ENCODE measurements at places on chromosomes 6 and 20.

GRCh38 chr6:6565488-6565887 is 23.0 kb upstream of the LY86 start:
- DNase-seq, result no peak

DNA sequence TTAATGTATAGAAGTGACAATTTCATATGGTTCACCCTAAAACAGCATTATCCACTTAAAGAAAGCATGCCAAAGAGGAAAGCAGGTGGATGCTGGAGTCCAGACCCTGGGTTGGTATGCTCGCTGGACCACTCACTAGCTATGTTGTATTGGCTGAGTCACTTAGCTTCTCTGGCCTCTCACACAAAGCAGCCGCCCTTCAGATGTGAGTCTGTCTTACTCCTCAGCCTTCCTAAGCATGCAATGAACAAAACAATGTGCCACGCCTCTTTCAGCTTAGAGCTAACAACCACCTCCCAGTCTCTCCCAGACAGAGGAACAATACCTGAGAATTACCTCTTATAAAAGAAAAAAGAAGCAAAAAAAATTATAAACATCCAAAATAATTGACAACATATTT is 29.4 kb downstream of the SIM1 start:
- DNase-seq, result peak; percentile 24

DNA sequence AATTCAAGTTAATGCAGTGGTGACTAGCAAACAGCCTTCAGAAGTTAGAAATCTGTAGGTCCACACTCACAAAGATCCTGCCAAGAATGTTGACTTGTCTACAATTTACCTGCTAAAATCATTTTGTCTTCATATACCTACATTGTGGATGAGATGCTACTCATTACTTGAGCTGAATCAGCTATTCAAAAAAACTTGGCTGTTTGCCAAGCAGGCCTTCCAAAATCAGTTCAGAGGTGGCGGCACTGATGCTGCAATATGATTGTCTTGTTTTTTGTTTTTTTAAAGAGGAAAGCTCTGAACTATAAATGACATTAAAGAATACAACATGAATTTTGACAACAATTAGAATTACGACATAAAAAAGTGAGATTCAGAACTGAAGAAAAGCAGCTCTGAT is 354.7 kb upstream of the KHDRBS2 start:
- no peak for DNase-seq

- no peak for DNase-seq
Measured at GRCh38 chr6:106398621-106399020, 38.1 kb downstream of the CRYBG1 start.

DNA sequence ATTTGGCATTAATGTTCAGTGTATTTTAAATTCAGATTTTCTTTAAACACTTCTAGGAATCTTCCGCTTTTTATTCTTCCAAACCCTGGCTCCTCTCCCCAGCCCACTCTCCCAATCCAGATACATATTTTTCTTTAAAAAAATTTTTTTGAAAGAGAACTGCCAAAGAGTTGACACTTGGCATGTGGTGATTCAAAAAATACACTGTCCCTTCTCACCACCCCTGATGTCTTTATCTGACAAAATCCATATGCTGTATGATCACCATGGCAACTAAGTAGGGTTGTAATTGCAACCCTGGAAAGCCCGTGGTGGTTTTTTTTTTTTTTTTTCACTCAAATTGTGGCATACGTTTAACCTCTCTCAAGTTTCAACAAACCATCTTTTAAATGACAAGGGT is 355.8 kb upstream of the SASH1 start:
- no peak for DNase-seq

GRCh38 chr20:2380601-2381000 is at the start of gene TGM6:
TSS of gene TGM6 (plus strand) at chr20:2380901. CDS start at chr20:2380969, 68 bp downstream.
- DNase-seq, result no peak

GRCh38 chr6:109325400-109325801 is 56.9 kb downstream of the CD164 start:
- DNase-seq, result no peak

- DNase-seq, result no peak
Measured at GRCh38 chr20:41452226-41452625, 85.6 kb upstream of the EMILIN3 start.

DNA sequence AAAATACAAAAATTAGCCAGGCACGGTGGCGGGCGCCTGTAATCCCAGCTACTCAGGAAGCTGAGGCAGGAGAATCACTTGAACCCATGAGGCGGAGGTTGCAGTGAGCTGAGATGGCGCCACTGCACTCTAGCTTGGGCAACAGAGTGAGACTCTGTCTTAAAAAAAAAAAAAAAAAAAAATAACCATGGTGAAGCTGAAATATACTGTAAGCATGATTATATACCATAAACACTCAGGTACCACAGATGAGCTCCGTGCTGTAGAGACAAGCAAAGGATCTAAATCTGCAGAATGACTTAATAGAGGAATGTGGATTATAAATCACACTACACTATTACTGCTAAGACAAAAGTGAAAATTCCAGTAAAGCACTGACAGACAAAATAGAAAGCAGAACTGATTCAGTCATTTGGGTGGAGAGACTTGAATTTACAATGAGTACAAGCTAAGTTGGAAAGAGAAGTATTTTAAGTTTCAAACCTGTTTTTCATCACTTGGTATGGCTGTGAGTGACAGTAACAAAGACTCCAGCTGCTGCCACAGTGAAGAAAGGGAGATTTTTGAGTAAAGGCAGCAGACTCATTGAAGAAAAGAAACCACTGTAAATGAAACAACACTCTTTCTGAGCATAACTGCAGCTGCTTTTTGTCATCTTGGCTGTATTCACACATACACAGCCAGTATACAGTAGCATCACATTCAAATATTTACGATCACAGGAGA is 322.1 kb downstream of the RNGTT start:
- no peak for DNase-seq

DNA sequence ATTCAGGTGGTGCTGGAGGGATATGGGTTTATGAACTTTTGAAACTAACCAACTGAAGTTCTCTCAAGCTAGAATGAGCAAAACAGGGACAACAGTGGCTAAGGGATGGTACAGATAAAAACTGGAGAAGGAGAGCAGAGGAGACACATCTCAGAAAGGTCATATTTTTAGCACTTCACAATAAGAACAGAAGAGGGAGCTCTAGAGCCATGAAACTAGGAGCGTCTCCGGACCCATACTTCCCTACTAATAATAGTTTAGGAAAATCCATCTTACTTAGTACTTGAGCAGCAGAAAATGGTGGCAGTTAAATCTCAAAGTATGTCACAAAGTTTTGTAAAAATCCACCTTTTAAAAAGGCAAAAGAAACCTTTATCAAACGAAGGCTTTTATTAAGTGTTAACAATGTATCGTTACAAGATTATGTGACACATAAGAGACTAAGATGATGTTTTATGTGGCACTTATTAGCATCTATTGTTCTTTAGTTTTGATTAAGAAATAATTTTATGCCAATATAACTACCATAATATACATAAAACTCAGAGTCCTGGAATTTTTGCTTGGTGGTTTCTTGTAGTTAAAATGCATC is 278.6 kb downstream of the TBC1D32 start:
- peak; percentile 47 for DNase-seq

DNA sequence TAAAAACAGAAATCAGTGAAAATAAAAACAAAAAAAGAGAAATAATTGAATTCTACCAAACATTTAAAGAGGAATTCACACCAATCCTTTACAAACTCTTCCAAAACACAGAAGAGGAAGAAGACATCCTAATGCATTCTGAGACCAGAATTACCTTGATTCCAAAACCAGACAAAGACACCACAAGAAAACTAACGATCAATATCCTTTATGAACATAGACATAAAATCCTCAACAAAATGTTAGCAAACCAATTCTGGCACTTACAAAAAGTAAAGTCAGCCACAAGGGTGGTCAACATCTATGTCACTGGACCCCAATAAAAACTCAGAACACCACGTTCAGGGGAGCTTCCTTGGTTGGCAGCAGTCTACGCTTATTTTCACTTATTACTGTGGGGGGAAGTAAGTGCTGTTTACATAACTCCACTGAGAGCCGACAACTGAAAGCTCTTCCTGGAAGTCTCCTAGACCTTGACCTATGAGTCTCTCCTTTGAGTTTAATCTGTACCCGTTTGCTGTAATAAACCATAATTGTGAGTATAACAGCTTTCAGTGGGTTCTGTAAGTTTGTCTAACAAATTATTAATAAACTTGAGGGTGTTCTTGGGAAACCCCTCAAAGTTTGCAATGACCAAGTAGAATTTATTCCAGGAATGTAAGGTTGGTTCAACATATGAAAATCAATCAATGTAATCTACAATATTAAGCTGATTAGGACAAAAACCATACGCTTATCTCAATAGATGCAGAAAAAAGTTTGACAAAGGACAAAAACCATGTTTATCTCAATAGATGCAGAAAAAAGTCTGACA is 24.5 kb downstream of the GZF1 start:
- no peak for DNase-seq

GRCh38 chr20:5270603-5271002 is 46.2 kb downstream of the PROKR2 start:
- DNase-seq, result no peak

- DNase-seq, result no peak
Measured at GRCh38 chr20:2299301-2299700, 3.5 kb downstream of the TGM3 start.

DNA sequence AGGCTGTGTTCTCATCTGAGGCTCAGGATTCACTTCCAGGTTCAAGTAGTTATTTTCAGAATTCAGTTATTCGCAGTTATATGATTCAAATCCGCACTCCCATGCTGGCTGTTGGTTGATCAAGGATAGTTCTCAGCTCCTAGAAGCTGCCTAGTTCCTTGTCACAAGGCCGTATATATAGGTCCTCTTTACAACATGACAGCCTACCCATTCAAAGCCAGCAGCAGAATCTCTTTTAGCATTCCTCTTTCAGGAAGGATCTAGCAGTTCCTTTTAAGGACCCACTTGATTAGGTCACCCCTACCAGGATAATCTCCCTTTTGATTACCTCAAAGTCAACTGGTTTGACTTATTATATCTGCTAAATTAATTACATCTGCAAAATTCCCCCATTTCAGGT is 23.8 kb upstream of the LAMP5 start:
- DNase-seq, result no peak

- no peak for DNase-seq
Measured at GRCh38 chr20:11174861-11175260, 501.1 kb upstream of the JAG1 start.

- DNase-seq, result no peak
Measured at GRCh38 chr20:44181611-44182010, 5.4 kb downstream of the JPH2 start.

DNA sequence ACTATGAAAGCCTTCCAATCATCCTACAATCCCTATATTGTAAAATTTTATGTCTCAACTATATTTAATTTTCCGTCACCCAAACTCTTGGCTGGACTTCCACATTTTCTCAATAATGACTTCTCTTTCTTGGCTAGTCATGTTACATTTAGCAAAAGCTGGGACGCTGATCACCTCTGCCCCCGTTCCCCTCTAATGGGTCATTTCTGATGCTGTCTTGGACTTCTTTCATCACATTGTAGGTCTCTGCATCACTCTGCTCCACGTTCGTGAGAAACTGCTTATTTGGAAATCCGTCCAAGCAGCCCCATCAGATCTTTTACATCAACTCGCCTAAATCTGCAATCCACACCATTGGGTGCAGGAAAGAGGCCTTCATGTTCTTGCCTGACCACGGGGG is 203.8 kb downstream of the MYLK4 start:
- no peak for DNase-seq

DNA sequence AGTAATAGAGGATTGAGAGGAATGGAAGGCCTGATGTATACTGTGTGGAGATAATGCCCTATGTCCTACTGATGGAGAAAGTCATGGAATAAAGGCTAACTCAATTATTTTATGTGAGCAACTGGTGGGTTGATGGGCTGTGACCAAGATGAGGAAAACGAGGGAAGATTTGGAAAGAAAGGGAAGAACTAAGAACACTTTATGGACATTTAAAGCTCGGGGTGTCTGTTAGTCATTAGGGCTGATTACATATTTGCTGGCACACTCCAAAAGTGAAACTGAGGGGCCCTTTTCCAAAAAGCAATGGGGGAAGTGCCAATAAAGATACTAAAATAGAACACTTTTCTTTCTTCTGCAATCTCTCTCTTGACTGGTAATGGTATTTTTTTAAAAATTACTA is 439.5 kb downstream of the PLCB1 start:
- no peak for DNase-seq

- DNase-seq, result no peak
Measured at GRCh38 chr6:129908858-129909257, 47.7 kb upstream of the TMEM244 start.

DNA sequence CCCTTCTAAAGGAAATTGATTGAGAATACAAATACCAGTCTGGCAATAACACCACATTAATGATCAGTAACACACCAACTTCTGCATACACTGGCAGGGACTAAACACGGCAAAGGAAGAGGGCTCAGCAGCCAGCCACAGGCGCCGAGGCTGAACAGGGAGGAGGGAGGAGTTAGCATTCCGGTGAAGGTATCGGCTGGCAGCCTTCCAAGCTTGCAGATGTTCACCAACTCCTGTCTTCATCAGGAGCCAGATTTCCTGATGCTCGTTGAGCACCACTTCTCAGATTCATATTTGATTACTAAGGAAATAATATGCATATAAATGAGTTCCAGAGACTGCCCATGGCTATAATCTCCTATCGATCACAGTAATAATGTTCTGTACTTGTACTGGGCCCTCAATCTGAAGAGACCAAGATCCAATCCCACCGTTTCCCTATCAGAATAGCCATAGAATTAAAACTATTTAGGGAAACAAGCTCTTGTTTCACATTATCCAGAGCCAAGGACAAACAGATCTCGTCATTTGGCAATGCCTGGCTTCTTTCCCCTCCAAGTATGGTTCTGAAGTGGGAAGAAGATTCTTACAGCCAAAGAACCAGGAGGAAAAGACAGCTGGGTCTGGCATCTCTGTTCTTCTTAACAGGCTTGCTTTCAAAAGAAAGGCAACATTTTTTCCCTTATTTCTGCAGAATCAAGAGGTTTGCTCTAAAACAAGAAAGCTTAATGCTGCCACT is 42.2 kb downstream of the GFOD1 start:
- peak; percentile 61 for DNase-seq

GRCh38 chr6:27616328-27617045 is 143.6 kb upstream of the ZNF184 start:
- DNase-seq, result no peak

DNA sequence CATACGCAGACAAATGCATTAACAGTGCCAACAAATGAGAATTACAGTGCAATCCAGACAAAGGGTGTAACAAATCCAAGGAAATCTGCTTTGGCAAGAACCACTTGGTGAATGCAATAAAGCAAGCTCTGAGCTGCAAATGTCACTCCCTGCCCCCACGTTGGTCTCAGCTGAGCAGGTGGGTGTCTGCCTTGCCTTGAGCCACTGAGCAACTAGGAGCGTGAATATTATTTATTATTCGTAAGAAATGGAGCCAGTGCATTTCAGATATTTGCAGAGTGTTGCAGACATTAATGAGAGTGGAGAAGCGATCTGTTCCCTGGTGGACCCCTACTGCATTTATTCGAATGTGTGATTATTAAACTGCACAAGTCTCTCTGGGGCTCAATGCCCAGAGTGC is 36.6 kb upstream of the F13A1 start:
- no peak for DNase-seq

- DNase-seq, result no peak
Measured at GRCh38 chr6:56899311-56899710, 55.6 kb upstream of the BEND6 start.

GRCh38 chr6:15950962-15951569 is 177.8 kb upstream of the MYLIP start:
- no peak for DNase-seq

- no peak for DNase-seq
Measured at GRCh38 chr20:46541229-46541935, 9.1 kb downstream of the OCSTAMP start.
